ENCODE measurements at places on chromosomes 7 and 10. TPM values are rescaled to one million over a fixed set of nuclear protein-coding genes. Genes with fewer than 3 reads are reported as not detected.

The NYAP1 gene
- total RNA-seq: 5.6 TPM

The PAPSS2 gene
- total RNA-seq: 17.3 TPM

The MSS51 gene
- 0.36 TPM for total RNA-seq

The DNA2 gene
- total RNA-seq: 9.0 TPM
